ENCODE measurements at places on chromosomes 1 and 21. TPM values are rescaled to one million over a fixed set of nuclear protein-coding genes. Genes with fewer than 3 reads are reported as not detected.

Gene CELA3A
- total RNA-seq, result not detected

Gene ASTN1
- total RNA-seq, result 0.94 TPM

Gene AURKAIP1
- total RNA-seq, result 184 TPM

Gene UMODL1
- not detected for total RNA-seq

Gene RPTN
- not detected for total RNA-seq

Gene PYCR2
- total RNA-seq, result 58.8 TPM

Gene NTRK1
- total RNA-seq, result 2.1 TPM

Gene TEX38
- total RNA-seq, result 0.35 TPM

Gene DVL1
- total RNA-seq, result 63.5 TPM

- DNase-seq, result no peak
Observed at GRCh38 chr1:152047413-152047729, 10.6 kb upstream of the S100A11 start.

DNA sequence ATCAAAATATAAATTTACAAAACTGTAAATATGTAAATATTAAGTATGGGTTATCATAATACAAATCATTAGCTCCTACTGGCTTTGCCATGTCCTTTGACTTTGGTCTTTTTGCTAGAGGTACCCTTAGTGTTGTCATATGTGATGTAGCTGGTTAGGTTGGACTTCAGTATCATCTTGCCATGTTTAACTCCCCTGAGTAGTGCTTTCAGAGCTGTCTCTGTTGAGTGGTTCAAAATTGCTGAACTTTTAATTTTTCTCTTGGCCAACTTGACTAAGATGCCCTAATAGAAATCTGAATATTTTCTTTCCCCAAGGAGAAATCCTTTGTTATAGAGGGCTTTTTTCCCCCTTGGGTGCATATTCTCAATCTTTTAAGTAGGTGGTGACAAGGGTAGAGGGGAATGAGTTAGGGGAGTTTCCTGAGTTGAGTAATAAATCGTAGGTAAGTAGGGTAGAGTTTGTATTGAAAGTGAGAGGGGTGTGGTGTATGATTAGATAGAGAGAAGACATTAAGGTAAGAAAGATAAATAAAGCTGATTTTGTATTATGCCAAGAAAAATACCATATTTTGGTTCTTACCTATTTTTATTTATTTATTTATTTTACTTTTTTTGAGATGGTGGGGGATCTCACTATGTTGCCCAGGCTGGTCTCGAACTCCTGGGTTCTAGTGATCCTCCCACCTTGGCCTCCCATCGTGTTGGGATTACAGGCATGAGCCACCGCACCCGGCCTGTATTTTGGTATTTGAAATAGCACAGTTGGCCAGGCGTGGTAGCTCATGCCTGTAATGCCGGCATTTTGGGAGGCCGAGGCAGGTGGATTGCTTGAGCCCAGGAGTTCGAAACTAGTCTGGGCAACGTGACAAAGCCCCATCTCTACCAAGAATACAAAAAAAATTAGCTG is 21.8 kb downstream of the RPRD2 start:
- no peak for DNase-seq

DNA sequence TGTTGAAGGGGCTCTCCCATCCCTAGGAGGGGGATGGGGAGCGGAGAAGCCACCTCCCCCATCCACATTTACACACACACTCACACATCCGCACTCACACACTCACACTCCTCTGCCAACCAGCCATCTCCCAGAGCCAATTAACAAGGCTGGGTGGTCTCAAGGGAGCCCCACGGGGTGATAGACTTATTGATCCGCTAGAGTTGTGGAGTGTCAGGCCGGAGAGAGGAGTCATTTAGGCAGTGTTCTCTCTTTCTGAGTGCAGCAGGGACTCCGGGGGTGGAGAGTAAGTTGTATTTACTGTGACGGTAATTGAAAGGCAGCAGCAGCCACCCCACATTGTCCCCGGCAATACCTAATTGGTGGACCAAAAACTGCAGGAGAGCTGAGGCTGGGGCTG is 61.6 kb downstream of the KLHDC7A start:
- no peak for DNase-seq

DNA sequence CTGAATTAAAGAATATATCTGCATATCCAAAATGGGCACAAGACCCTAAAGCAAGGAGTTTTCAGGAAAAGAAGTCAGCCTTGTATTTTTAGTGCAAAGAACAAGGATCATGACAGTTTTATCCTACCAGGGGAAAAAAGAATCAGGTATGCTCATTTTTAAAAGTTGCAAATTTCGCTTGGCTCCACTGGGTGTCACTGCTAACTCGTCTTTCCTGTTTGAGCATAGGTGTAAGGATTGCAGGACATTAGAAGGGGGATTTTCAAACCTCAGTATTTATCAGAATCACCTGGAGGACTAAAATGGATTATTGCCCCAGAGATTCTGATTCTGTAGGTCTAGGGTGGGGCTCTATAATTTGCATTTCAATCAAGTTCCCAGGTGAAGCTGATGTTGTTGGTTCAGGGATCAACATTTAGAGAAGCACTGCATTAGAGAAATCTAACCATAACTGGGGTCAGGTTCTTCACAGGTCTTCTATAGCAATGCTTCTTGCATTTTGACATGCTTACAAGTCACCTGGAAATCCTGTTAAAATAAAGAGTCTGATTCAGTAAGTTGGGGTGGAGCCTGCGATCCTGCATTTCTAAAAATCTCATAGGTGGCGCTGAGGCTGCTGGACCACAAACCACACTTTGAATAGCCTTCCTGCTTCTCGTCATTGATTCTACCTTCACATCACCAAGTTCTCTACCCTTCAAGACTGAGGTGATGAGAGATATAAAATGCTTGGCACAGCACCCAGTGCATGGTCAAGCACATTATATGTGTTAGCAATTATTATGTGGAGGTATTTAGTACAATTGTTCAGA is 39.6 kb downstream of the NUF2 start:
- no peak for DNase-seq

- DNase-seq, result peak; percentile 52
Observed at GRCh38 chr1:221174330-221174993, 295.2 kb downstream of the HLX start.

DNA sequence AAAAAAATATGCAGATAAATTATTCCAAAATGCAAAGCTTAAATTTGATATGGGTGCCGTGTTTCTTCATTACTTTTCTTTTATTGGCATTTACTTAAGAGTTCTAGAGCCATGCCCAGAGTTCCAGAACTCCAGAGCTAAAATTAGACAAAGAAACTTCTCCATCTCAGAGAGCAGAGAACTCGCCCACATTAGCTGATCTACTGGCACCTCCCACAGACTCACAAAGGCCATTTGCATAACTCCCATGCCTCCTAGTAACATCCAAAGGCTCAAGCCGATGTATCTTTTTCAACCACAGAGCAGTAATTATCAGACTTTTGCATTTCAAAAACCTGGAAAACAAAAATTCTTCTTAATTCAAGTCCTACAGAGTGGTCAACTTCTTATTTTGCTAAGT is 323.8 kb upstream of the ST6GALNAC5 start:
- DNase-seq, result no peak

DNA sequence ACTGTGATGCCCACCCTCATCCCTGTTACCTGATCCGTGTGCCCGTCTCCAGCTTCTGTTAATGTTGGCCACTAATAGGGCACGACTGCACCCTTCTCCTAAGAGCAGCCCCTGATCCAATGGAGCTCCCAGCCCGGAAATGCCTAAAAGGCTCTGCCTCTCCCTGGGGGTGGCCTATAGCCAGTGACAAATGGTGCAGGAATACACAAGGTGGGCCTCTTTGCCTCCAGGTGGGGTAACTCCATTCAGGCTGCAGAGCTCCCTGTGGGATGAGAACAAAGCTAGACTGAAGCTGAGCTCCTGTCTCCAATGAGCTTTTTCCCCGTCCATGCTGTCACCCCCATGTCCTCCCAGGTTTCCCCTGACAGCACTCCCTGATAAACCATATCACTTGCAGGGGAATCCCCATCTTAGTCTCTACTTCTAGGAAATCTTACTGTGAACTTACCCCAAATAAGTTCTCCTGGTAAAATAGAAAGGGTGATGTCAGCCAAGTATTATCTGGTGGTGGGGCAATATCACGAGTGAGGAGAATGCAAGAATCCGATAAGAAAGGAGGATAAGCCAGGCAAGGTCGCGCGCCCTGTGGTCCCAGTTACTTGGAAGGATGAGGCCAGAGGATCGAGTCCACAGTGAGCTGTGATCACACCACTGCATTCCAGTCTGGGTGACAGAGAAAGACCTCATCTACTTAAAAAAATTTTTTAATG is 18.6 kb downstream of the S100A7A start:
- no peak for DNase-seq

DNA sequence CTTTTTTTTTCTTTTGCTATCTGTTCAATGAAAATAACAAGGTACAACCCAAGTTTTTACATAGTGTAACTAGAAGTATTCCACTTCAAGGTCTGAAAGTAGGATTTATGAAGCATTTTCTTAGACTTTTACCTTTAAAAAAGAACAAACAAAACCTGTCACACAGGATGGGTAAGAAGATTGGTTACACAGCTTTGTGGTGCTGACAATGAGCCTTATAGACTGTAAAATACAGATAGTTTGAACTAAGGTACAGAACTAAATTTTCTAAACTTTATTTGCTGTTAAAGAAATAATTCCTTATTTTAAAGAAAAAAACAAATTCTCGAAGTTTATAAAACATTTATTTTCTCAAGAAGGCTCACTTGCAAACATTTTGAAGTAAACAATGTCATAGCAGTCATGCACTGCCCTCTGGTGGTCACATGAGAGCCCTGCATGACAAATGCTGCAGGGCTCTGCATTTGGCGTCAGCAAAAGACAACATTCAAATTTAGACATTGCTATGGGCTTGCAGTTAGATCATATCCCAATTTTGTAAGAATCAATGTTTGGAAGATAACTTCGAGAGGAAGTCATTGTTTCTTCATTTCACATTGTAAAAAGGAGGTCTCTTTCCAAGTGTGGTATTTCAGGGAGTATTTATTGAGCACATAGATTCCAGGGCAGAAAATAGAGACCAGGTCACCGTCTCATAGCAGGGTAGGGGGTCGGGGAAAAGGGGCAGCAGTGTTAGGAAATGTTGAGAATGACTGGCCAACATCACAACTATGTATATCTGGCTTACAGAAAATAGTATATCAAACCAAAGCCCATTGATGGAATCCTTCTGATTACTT is 115.3 kb upstream of the FMN2 start:
- peak; percentile 28 for DNase-seq

GRCh38 chr21:23541571-23541970 is 2065.7 kb downstream of the MRPL39 start:
- DNase-seq, result no peak

- DNase-seq, result peak; percentile 61
Observed at GRCh38 chr1:35929730-35930592, 944 bp upstream of the AGO3 start.

- no peak for DNase-seq
Observed at GRCh38 chr1:243487649-243488227, 231.9 kb downstream of the SDCCAG8 start.

DNA sequence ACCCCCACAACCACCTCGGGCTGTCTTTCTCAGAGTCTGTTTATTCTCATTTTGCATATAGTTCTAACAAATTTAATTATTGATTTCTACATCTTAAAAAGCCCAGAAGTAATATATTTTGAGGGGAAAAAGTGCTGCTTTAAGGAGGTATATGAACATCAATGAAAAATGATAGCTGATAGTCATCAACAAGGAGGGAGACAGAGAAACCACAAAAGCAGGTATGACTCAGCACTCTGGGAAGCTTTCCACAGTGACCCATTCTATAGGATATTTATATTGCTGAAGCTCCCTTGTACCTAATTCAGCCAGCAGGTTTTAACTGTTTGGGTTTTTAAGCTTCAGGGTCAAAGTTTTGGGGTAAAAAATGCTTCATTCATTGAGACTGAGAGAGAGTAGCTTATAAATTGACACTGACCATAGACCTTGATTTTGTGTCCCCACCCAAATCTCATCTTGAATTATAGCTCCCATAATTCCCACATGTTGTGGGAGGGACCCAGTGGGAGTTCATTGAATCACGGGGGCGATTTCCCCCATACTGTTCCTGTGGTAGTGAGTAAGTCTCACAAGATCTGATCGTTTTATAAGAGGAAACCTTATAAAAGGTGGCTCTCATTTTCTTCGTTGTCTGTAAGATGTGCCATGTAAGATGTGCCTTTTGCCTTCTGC is 27.4 kb downstream of the VANGL1 start:
- no peak for DNase-seq

GRCh38 chr1:29798699-29799566 is 562.6 kb downstream of the PTPRU start:
- no peak for DNase-seq

- DNase-seq, result no peak
Observed at GRCh38 chr21:35265170-35265877, 216.2 kb upstream of the RUNX1 start.

- DNase-seq, result no peak
Observed at GRCh38 chr1:37319284-37319683, 155.1 kb upstream of the ZC3H12A start.

- DNase-seq, result no peak
Observed at GRCh38 chr1:114558544-114558943, 22.9 kb downstream of the BCAS2 start.

- no peak for DNase-seq
Observed at GRCh38 chr21:42572906-42573495, 59.3 kb downstream of the SLC37A1 start.

GRCh38 chr1:38736399-38736798 is 123.2 kb downstream of the RRAGC start:
- DNase-seq, result no peak

- DNase-seq, result no peak
Observed at GRCh38 chr1:106968644-106969043, 87.8 kb upstream of the PRMT6 start.

GRCh38 chr1:112317611-112318062 is 78.4 kb upstream of the CTTNBP2NL start:
- DNase-seq, result no peak

- DNase-seq, result no peak
Observed at GRCh38 chr1:204094313-204094729, 21.4 kb downstream of the SOX13 start.

- no peak for DNase-seq
Observed at GRCh38 chr1:54987427-54987826, 7.0 kb downstream of the TMEM61 start.

GRCh38 chr1:55974714-55975441 is 604.5 kb downstream of the PLPP3 start:
- DNase-seq, result no peak

DNA sequence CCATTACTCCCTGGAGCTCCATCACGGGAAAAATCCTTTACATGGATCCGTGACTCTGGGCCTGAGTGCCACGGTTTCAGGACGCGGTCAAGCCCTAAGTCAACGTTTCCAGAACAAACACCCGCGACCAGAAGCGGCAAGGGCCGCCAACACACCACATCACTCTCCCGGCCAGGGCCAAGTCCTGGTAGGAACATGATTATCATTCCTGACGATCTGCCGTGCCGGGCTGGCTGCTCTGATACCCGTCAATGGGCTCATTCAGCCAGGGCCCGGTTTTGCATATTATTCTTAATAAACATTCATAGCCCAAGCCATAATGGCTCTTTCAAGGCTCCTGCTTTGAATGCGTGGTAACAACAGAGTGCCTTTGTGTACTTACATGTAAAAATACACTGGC is 44.6 kb upstream of the SIM2 start:
- DNase-seq, result no peak

DNA sequence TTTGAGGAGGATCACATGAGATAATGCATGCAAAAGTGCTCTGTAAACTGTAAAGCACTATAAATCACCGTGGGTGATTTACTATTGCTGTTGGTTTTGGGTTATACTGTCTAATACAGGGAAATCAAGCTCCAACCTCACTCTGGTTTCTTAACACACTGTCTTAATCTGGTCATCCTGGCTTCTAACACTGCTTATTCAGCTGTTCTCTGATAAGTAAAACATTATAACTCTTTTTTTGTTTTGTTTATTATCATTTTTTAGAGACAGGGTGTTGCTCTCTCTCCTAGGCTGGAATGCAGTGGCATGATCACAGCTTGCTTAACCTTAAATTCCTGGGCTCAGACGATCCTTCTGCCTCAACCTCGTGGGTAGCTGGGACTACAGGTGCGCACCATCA is 21.9 kb upstream of the LSM10 start:
- no peak for DNase-seq
